ENCODE measurements at places on chromosomes 1 and 21.
A peak's percentile ranks its signal among the peaks of the same experiment; 100 is the strongest.

DNA sequence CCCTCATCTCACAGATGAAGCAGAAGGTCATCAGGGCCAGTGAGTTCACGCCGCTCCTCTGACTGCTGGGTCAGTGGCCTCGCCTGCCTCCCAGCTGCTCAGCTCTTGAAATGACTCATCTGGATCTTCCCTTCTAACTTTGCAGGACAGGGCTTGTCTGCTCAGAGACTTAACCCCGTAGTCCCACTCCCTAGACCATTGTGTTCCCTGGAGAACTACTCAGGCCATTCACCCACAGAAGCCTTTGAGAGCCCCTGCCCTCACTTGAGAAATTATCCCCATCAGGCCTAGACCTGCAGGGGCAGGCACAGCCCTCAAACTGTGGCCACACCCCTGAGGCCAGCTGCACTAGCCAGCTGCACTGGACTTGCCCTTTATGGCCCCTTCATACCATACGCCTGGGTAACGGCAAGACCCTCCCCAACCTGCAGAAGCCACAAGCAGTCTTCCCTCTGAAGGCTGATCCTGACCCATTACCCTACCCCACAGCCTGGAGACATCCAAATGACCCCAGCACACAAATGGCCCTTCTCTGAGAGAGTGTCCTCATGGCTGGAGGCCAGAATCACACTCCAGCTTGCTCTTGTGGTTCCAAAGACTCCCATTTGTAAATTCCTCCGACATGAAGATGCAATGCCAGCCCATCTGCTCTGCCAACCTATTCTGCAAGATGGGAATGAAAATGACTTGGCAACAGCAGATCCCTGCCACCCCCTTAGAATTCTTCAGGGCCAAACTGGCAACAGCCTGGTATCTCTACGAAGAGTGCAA is 33.2 kb downstream of the RCSD1 start:
- peak; percentile 14 for DNase-seq

DNA sequence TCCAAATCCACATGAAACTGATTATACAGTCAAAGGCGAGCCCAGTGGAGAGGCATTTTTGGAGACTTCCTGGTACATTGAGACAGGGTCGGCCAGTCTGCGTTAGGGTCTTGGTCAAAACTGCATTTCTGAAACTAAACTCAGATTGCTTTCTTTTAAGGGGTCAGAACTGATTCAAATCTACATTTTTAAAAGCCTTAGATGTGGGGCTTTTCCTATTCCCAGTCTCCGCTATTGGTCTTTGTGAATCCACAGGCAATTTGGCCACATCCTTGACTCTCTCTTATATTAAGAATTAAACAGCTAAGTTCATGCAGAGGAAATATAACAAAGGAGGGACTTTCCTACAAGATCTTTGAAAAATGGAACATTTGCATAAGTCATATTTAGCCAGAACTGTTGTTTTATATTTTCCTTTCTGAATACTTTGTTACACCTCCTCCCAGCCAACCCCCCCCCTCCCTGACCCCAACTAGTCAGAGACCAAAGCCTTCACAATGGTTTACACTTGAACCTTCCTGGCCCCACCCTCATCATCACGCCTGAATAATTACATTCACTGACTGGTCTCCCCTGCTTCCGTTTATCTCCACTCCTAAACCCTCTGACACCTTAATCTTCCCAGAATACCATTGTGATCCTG is 30.9 kb downstream of the SELL start:
- DNase-seq, result no peak

DNA sequence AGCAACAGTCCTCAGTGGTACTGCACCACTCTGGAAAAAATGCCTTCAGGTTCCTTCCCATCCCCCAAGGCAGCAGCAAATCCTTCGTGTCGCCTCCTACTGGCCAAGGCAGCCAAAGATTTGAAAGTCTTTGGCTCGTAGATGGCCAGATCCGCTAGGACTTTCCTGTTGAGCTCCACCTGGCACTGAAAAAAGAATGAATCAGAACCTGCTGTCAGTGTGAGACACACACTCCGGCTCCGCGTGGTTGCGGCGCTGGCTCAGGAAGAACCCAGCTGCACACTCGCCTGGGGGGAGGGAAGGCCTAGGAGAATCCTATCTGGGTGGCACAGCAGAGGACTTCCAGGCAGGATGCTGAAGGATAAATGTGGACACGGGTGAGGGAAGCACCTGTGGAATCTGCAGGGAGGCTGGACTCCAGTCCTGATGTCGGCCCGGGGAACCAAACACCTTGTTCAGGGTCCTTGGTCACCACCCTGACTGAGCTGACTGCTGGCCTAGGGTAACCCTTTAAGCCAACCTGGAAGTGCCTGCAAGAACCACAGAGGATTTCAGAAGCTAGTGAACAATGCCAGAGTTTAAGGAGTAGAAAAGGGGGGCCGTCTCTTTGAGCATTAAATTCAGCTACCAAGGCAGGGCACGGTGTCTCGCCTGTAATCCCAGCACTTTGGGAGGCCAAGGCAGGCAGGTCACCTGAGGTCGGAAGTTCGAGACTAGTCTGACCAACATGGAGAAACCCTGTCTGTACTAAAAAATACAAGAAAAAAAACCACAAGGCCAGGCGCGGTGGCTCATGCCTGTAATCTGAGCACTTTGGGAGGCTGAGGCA is 3.2 kb upstream of the CCNL2 start:
- peak; percentile 70 for DNase-seq

GRCh38 chr21:39321424-39321823 is 8.0 kb upstream of the BRWD1 start:
- DNase-seq, result no peak

- DNase-seq, result no peak
Observed at GRCh38 chr1:7726623-7727022, 44.5 kb upstream of the VAMP3 start.

- DNase-seq, result peak; percentile 72
Observed at GRCh38 chr1:151494741-151495281, 16.4 kb upstream of the CGN start.

DNA sequence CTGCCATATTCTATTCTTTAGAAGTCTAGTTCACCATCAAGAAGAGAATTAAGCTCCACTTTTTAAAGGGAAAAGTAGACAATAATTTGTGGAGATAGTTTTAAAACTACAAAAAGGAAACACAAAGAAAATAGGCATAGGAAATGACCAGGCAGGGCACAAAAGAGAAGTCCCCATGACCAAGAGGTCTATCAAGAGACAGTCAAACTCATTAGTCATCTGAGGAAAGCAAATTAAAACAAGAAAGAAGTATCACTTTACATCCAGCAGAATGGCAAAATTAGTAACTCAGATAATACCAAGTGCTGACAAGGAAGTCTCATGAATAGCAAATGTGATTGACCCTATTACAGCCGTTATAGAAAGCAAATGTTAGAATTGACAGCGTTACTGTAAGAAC is 243.7 kb upstream of the SNX7 start:
- DNase-seq, result no peak

DNA sequence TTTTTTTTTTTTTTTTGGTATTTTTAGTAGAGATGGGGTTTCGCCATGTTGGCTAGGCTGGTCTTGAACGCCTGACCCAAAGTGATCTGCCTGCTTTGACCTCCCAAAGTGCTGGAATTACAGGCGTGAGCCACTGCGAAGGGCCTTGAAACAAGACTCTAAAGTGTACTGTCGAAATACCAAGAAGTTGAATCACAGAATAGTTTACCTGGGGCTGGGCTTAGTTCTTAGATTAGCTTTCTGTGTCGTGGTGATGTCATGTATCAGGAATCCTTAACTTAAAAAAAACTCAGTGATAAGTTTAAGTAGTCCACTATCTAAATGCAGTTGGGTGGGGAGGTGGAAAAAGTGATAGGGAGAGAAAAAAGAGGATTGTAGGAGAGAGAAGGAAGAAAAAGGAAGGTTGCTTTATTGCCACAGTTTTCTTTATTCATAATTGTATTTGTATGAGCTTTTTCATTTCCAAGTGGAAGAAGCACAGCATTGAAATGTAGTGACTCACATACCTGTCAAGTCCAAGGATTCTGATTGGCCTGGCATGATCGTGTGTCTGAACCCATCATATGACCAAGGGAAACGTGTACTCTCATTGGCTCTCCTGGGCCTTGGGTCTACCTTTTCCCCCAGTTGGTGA is 13.4 kb downstream of the ITSN1 start:
- peak; percentile 96 for DNase-seq

DNA sequence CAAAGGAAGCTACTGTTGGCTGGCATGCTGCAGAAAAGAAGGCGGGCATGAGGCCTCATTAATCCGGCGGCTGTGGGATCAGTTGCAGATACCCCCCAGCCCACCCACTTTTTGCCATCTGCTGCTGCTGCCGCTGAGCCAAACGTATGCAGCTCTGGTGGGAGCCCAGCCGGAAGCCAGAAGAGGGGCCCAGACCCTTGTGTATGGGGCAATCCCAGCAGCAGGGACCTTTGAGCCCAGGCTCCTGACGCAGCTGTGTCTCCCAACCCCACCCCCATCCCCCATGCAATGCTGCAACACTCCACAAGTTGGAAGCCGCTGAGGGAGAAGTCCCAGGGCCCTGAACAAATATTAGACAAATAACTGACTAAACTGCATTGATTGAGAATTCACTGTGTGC is 106.0 kb downstream of the ELAVL4 start:
- no peak for DNase-seq

- no peak for DNase-seq
Observed at GRCh38 chr1:94113589-94114226, 7.2 kb downstream of the ABCA4 start.

DNA sequence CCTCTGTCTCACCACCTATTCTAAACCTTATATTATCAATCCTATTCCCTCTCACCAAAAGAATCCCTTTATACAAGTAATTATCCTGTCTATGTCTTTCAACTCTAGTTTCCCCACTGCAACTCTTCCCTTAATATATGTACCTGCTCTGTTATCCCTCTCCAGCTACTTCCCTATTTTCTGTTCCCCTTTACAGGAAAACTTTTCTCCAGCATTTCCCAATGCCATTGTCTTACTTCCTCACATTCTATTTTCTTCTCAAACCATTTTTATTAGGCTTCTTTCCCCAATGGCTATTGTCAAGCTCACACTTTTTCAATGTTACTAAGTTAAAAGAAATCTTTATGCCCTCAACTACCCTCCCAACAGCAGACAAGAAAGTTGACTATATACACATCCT is 11.6 kb downstream of the DPYD start:
- DNase-seq, result no peak

DNA sequence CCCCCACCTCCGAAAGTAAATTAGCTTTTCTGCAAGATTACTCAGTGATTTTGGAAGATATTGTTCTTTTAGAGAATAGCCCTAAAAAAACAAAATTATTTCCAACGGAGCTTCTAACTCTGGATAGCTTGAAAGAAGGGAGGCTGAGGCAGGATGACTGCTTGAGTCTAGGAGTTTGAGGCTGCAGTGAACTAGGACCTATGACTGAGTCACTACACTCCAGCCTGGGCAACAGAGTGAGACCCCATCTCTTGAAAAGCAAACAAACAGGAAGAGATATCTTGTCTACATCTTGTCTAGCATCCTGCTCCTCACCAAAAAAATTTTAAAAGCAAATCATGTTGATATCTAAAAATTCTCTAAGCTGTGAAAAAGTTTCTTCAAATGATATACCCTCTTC is 42.2 kb upstream of the CPLANE2 start:
- DNase-seq, result no peak

GRCh38 chr1:147210987-147211386 is 14.2 kb downstream of the FMO5 start:
- no peak for DNase-seq

GRCh38 chr1:228901936-228902681 is 166.8 kb downstream of the RHOU start:
- no peak for DNase-seq

GRCh38 chr1:20586953-20587660 is 1.8 kb upstream of the CDA start:
- peak; percentile 19 for DNase-seq

DNA sequence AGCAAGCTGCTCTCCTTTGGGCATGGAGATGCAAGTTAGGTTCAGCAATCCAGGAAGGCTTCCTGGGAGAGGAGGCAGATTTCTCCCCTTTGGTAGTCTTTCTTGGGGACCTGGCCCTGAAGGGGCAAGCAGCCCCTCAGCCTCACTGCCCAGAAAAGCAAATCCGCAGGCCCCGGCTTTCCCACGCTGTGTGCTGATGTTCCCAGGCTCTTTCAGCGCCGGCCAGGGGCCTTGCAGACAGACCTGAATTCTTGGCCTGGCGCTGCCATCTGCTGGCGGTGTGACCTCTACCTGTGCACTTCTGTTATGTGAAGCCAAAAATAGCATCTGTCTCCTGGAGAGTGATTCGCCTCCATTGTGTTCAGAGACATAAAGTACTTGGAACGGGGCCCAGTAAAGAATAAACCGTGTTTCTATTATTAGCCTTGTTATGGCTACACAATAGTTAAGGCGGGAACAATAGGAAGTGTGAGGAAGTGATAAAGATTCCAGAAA is 64.8 kb downstream of the ALPL start:
- DNase-seq, result peak; percentile 95

- DNase-seq, result peak; percentile 42
Observed at GRCh38 chr1:24898152-24898908, 31.7 kb downstream of the RUNX3 start.

GRCh38 chr1:181635110-181635509 is 151.8 kb downstream of the CACNA1E start:
- no peak for DNase-seq

DNA sequence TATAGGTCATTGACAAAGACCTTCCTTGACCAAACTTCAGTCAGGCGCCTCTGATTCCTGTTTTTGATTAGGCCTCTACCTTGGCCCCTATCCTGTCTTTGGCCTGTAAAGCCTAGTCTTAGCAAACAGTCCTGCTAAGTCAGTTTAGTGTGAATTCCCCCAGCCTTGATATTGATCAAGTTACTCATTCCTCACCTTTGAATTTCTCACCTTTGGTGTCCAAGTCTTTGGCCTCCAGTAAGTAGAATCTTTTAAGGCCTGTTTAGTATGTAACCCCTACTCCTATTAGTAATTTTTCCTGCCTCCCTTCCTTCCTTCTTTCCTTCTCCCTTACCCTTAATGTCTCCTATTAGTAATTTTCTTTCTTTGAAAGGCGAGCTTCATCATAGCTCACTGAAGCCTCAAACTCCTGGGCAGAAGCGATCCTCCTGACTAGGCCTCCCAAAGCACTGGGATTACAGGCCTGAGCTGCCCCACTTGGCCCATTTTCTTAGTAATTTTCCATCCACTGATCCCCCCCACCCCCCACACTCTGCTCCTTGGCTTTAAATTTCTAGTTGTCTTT is 13.0 kb upstream of the ZNF692 start:
- DNase-seq, result no peak

GRCh38 chr1:156480016-156480370 is 20.6 kb downstream of the MEF2D start:
- DNase-seq, result no peak

Measured in fibroblast of the aortic adventitia (primary cell).